ENCODE measurements at places on chromosomes 2 and 18.

DNA sequence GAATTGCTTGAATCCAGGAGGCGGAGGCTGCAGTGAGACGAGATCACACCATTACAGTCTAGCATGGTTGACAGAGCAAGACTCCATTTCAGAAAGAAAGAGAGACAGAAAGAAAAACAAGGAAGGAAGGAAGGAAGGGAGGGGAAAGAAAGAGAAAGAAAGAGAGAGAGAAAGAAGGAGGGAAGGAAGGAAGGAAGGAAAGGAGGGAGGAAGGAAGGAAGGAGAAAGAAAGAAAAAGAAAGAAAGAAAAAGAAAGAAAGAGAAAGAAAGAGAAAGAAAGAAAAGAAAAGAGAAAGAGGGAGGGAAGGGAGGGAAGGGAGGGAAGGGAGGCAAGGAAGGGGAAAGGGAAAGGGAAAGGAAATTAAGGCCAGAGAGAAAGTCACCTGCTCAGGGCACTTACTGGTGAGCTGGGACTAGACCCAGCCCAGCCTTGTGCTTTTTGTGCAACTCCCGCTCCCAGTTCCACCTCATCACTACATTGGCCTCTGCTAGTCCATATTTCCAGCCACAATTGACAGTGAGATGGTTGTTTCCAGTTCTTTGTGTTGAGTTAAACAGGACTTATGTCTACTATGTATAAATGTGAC, 35.7 kb downstream of the MOGAT1 start:
- no peak for DNase-seq

DNA sequence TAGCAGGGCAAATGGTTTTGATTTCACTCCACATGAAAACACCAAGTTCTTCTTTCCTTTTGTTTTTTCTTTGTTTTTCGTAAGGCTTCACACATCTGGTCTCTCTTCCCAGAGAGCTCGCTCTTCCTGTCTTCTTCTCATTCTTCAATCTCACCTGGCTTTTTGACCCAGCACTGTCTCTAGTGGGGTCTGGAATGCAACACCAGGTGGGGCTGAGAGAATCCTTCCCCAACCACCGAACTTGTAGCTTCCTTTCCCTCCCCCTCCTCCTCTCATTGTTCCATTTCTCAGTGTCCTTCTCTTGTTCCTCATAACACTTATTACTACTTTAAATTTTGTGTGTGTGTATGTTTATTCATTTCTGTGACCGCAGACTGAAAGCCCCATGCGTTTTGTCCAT, 13.5 kb upstream of the PIEZO2 start:
- DNase-seq = no peak

DNA sequence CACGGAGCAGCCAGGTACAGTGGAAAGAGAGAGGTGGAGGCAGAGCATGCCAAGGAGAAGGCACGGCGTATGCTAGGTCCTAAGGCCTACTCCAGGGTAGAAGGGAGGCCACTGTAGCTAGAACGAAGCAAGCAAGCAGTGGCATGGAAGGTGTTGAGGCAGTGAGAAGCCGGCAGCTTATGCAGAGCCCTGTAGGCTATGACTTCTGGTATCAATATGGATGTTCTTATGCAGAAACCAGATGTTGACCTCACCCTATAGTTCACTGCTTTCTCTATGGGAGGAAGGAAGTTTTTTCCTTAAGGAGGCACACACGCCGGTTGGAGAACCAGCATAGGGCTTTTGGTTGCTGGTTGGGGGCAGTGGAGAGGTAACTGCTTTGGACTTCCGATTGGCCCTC, 6.1 kb downstream of the MGAT5 start:
- DNase-seq = no peak

DNA sequence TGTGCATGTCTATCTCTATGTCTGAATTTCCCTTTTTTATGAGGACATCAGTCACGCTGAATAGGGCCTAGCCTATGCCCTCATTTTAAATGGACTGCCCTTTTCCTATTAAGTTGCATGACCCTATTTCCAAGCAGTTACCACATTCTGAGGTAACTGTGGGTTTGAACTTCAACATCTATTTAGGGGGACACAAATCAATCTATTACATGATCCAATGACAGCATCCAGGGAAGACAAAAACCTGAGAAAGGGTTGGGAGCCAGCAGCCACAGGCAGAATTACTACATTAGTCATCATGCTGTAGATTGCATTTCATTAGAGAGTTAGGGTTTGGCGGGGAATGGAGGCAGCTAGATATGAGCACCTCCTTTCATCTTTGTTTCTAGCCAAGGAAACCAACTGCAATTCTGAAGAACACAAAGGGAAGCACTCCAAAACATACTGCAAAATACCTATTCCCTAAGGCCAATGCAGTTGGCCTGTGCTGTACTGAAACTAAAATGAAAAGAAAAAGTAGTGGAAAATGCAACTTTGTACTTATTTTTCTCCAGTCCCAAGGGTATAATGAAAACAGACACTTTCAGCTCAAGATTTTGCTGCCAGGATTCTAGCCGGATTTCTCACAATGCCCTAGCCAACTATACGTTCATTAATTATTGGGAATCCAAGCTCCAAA, 40.4 kb upstream of the C1D start:
- DNase-seq = peak; percentile 19

DNA sequence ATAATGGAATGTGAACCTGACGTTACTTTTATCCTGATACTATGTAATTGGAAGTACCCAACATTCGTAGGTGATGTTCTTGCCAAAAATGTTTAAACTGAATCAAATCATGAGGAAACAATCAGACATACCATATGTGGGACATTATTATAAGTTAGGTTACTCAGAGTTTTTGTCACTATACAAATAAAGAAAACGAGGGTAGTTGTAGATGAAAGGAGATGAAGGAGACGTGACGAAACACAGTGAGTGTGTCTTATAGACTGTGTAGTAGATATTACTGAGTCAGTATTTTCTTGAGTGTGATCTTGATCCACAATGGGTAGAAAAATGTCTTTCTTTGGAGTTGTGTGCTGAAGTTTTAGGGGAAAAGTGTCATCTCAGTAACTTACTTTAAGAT, 176.8 kb downstream of the ZNF407 start:
- no peak for DNase-seq

DNA sequence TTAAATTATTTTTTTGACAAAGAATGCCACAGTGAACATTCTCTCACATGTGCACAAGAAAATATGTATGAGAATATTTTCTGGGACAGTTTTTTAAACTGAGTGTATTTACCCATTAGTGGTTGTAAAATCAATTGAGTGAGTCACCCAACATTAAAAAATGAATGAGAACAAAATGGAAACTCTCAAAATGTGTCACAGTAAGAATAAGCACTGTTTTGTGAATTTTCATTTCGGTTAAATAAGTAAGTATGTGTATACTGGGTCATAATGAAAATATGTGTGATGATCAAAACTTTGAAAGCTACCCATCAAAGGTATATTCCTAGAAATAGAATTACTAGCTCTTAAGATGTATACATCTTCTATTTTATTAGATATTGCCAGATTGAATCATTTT, 11.6 kb downstream of the BABAM2 start:
- no peak for DNase-seq

DNA sequence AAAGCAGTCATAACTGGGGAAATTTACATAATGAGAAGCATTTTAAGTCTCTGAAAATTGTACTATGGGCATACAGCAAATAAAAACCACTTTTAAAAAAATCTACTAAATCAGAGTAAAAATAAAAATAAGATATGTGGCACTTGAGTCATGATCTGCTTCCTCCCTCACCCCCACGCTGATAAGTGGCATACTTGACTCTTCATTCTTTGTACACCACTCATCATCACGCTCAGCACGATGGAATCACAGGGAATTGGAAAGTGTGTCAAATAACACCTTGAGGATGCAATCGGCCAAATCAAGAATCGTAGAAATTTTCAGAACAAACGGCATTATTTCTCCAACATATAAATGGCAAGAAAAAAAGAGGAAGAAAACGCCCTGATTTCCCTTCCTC, 41.1 kb upstream of the REG3G start:
- peak; percentile 25 for DNase-seq

All from A172 (cell line).